ENCODE measurements at places on chromosomes 6 and 20.

- DNase-seq: no peak
Measured at GRCh38 chr20:7207186-7207798, 439.8 kb downstream of the BMP2 start.

DNA sequence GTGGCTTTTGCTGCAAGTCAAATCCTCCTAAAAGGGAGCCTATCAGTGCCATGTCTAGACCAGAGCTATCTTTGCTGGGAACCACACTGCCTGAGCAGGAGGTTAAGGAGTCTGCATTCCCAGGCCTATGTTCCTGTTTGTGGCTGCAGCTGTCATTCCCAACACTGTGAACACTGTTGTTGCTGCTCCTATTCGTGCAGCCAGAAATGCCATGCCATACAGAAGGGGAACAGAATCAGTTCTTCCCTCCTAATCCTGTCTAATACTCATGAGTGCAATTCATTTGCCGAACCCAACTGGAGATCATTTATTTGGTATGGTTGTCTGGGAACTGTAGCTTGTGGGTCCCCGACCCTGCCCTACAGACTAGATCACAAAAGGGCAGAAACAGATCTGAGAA, 406.5 kb upstream of the GJE1 start:
- no peak for DNase-seq

GRCh38 chr6:136251394-136251793, 1.3 kb upstream of the MTFR2 start:
- no peak for DNase-seq

GRCh38 chr6:89117211-89118108, at the start of gene SRSF12:
Gene SRSF12 (minus strand): TSS chr6:89118071. CDS start chr6:89117887, 184 bp downstream.
- no peak for DNase-seq

GRCh38 chr6:118999494-119000040, 64.6 kb upstream of the MCM9 start:
- no peak for DNase-seq

DNA sequence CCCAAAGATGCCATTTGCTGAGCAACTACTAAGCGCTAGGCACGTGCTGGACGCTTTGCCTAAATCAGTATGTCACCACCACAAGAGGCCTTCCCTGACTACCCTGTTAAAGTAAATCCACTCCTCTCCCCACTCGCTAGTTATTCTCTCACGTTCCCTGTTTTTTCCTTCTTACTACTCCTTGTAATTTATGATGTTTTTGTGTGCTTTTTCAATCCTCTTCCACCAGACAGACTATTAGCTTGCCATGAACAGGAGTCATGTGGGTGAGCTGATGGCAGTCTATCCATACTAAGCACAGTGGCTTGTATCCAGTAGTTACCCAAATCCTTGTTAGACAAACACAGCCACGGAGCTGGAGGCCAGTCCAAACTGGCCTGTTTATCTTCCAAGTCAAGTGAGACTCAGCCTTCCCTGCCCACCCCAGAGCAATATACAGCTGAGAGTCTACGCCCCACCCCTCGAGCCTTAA, 41.2 kb downstream of the C6orf132 start:
- no peak for DNase-seq

- DNase-seq: no peak
Measured at GRCh38 chr6:149273318-149273717, 44.2 kb upstream of the TAB2 start.

DNA sequence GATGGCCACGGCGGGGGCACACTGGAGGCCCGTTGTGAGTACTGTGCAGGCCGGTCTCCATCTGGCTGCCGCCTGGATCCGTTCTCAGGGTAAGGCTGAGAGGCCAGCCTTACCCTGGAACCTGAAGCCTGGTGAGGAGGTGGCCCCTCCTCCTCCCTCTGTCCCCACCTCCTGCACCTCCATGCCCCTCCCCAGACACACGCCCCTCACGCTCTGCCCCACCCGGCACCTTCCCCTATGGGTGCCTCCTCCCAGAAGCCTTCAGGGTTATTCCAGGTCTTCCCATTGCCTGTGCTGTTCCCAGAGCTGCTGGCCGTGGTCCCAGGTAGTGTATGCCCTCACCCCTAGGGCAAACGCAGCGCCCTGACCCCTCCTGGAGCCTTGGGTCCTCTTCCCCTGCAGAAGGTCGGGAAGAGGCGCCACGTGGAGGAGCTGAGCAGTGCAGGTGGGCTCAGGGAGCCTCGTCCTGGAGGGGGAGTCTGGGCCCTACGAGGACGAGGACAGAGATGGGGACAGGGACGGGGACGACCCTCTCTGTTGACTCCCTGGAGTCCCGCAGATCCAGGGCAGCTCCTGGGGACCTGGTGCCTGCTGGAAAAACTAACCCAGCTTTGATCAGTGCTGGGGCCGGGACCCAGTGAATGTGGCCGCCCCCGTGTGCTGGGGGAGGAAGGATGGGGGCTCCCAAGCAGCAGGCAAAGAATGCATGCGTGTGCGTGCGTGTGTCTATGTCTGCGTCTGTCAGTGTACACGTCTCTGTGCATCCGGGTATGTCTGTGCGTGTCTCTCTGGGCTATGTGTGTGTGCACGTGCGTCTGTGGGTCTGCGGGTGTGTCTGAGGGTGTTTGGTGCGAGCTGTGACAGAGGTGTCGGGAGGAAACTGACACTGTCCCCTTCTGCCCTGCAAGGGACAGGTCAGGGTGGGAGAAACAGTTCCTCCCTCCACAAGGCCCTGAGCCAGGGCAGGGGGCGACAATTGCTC, 8.2 kb upstream of the HRH3 start:
- DNase-seq: no peak

DNA sequence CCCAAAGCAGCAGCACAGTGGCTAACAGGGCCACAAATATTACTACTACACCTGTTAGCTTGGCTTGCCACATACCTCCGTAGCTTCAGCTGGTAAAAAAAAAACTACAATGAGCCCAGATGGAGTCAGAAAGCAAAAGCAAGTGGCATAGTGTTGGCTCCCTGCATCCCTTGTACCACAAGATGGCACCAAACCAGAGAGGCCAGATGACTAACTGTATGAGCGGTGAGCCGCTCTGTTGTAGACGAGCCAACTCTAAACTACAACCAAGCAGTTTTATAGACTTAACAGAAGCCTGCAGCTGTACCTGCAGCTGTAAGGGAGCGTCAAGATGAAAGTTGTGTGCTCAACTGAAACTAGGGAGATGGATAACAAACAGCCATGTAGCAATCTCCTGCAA, 84.5 kb upstream of the MCHR2 start:
- DNase-seq: no peak

DNA sequence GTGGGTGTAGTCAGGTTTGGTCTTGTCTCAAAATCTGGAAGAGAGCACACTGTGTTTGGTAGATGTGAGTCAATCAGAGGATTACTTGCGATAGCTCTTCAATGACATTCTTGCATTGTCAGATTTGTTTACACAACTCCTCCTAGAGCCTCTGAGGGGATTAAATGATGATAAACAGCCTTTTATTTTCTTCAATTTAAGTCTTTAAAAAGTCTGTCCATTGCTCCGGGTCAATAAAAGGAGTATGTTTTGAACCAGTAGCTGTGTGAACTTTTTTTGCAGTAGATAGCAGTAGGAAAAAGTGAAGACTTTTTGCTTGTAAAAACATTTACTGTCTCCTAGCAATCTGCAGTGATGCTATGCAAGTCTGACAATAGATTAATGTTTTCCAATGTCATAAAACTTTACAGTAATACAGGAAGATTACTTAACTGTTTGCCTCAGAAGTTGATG, 49.9 kb downstream of the GJA1 start:
- DNase-seq: no peak

DNA sequence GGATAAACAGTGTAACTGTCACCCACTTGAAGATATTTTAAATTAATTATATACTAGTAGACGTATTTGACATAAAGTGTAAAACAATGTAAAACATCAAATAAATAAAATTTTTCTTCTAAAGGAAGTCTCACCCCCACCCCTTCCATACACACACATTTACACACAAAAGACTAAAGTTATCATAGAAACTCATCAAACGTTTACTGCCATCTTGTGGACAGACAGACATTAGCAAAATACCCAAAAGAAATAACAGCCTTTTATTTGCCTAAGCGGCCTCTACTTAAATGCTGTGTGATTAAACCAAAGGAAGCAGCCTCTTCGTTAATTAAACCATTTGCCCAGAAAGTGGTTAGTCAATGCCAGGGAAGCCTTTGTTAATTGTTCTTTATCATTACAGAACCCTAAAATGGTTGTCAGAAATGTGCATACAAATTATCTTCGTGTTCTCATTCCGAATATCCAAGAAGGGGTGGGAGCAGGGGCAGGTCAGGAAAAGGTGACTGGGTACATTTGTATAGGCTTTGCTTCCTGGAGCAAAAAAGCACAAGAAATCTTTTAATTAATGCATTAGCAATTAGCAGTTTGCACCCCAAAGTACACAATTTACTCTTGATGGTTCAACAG, 176.2 kb upstream of the SASH1 start:
- DNase-seq: no peak

DNA sequence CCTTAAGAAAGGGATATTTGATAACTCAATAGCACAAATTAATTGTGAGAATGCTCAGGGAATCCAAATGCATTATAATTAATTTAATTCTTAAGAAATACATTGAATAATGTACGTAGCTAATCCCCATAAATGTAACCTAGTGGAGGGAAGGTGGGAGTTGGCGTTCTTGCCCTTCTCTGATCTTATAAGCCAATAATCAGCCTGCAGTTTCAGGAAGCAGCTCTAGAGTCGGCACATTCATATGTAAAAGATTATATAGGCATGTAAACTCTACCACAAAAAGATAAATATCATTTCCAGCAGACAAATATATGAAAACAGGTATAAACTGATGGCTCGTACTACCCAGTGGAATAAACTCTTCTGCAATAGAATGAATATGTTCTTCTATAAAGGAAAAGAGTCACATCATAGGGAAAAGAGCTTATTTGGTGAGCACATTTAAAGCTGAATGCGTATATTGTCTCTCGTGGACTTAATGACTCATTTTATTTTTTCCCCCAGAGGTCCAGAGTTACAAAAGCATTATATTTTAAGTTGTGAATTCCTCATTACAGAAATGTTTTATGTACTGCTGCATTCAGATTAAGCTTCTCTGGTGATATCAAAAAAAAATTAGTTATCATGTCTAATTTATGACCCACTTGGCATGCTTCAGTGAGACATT, 112.2 kb downstream of the TFAP2A start:
- no peak for DNase-seq

- DNase-seq: no peak
Measured at GRCh38 chr20:44856442-44856841, 29.1 kb upstream of the YWHAB start.

DNA sequence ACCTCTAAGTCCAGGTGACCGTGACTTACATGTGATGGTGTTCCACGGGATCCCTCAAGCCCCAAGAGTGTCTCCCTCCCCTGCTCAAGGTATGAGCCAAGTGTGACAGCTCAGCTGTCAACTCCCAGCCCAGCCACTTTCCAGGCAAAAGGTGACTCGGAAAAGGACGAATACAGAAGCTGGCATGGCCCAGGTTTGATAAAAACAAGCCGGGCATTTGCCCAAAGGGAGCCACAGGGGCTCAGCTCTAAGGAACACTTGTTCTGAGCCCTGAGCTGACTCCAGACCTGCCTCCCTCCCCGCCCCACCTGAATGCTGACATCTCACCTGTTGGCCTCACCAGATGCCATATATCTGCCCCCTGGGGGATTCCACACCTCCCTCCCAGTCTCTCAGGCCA, 43.0 kb upstream of the BPIFA2 start:
- no peak for DNase-seq

DNA sequence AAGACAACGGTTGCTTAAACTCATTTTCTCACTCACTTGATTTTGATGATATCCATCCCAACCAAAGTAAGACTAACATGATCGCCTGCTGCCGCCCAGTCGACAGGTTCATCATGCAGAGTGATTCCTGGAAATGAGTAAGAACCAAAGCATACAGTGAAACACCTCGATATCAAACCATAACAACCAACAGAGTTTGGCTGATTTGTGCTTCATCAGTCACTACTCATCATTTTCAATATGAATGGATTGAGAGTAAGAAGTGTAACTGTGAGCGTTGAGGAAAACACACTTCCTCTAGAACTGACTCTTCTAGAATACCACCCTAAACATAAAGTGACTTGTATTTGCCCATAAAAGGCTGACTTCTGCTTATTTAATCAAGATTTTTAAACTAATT, 29.2 kb upstream of the ALDH8A1 start:
- DNase-seq: no peak

GRCh38 chr6:142482974-142483373, 181.2 kb downstream of the ADGRG6 start:
- no peak for DNase-seq

DNA sequence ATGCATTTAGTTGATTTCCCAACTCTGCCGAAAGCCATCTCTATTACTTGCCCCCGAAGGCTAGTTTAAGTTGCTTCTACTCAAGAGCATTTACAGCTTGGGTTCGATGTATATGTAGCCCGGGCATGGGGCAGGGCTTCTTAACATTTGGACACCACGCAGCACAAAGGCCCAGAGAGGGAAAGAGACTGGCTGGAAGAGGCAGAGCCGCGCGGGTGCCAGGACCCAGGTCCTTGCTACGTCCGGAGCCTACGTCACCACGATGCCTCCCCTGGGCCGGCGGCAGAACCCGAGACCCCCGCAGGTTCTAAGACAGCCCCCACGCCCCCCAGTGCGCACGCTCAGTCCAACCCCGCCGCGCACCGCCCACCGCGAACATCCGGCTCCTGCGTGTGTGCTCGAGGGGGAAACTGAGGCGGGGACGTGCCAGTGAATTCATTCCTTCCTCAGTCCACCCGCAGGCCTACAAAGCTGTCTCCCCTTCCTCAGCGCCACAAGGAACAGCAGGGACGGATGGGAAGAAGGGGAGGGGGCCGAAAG, 367 bp upstream of the PCIF1 start:
- peak; percentile 72 for DNase-seq

- DNase-seq: no peak
Measured at GRCh38 chr6:132817554-132818403, 3.4 kb downstream of the RPS12 start.

GRCh38 chr6:3210024-3210610, 17.3 kb downstream of the TUBB2B start:
- DNase-seq: no peak

- DNase-seq: no peak
Measured at GRCh38 chr6:154397491-154398195, 41.0 kb upstream of the IPCEF1 start.

DNA sequence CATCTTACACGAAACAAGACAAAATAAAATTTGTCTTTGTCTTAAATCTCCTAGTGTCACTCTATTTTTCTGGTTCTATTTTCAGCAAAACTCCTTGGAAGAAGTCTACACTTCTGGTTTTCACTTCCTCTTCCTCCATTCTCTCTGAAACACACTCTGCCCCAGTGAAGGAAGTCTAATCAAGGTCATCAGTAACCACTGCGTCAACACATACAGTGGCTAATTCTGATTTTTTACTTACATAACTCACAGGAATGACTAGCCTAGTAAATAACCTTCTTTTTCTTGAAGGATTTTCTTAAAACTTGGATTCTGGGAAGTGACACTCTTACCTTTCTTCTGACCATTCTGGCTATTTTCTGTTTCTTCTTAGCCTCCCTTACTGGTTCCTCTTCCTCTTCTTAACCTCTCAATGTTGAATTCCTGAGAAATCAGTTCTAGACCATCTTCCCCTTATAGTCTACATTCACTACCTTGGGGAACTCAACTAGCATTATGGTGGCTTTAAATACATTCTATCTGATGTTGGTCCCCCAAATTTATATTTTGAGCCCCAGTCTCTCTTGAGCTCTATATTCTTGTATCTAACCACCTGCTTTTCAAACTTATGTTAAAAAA, 37.5 kb downstream of the AIG1 start:
- DNase-seq: no peak
